H4 (cell line): ENCODE measurements at places on chromosomes 6 and 20.

- DNase-seq = no peak
These were observed 19.9 kb downstream of the GLYATL3 start for GRCh38 chr6:49519660-49520059.

- DNase-seq = no peak
These were observed 276.1 kb downstream of the HDGFL1 start for GRCh38 chr6:22845467-22845866.

- DNase-seq = no peak
These were observed 80.5 kb downstream of the YTHDF1 start for GRCh38 chr20:63135411-63135810.

DNA sequence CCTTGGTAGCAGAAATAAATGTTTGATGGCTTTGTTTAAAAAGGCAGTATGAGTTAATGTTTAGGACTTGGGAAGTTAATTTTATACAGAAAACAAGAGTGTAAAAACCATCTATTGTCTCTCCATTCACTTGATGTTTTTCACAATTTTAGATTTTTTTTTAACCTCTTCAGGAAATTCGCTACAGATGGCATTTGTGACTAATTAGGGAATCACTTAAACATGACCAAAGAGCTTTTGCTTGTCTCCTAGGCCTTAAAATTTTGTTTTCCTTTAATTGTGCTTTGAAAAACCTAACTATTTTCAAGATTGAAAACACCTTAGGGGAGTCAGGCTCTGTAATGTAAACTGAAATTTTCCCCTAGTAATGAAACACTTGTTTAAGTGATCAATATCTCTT is 17.3 kb downstream of the TULP4 start:
- no peak for DNase-seq

- DNase-seq = no peak
These were observed 75.7 kb upstream of the UST start for GRCh38 chr6:148671085-148671484.

GRCh38 chr6:78670802-78671201 is 196.5 kb upstream of the IRAK1BP1 start:
- no peak for DNase-seq

GRCh38 chr6:2826131-2826530 is 15.5 kb downstream of the SERPINB1 start:
- DNase-seq = no peak

GRCh38 chr6:6417475-6417874 is 97.0 kb upstream of the F13A1 start:
- DNase-seq = no peak

GRCh38 chr20:39291301-39291700 is 329.2 kb downstream of the DHX35 start:
- DNase-seq = no peak

DNA sequence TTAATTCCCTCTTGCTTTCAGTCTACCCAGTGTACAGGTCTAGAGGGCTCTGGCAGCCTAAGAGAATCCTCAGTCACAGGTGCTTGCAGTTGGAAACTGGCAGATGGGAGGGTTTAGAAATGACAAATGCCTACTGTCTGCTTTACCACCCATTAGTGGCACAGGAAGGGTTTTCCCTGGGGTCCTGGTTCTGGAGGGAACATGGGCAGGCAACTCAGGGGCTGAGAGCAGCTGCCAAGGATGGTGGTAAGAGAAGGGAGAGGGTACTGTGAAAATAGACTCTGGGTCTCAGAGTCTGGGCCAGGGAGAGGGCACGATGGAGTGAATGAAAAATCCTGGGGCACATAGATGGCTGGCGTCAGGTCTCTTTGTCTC is 103.5 kb downstream of the TCP11 start:
- DNase-seq = no peak

DNA sequence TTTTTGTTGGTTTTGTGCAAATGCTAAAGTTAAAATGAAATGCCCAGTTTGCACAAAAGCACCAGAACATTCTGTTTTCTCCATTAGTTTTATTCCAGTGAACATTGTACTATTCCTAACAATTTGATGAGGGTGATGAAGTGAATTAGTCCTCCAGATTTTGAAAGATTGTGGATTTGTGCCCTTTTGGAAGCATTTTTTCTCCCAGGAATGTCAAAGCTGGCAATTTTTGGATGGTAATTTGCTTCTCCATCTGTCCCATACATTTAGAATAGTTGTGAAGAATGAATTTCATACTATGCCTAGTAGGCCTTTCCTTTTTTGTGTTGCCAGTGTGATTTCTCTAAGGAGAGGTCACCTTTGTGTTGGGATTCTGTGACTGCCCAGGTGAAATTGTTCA is 797.2 kb downstream of the BCKDHB start:
- DNase-seq = no peak

- DNase-seq = no peak
These were observed 117.0 kb upstream of the PMEPA1 start for GRCh38 chr20:57826666-57827287.

DNA sequence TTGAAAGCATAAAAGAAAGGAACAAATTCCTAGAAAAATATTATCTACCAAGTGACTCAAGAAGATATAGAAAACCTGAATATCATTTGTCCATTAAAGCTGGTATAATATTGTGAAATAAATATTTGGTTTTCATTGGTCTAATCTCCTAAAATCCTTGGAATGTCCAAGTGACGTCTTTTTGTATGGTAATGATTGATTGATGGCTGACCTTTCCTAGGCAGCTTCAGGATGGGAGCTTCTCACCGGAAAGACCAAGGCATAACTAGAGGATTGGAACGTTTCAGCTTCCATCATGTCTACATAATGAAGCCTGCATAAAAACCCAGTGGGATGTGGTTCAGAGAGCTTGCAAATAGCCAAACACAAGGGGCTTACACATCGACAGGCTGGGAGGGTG is 57.6 kb upstream of the MAN1A1 start:
- DNase-seq = no peak

GRCh38 chr6:92577077-92577719 is 842.2 kb downstream of the EPHA7 start:
- DNase-seq = peak; percentile 43

DNA sequence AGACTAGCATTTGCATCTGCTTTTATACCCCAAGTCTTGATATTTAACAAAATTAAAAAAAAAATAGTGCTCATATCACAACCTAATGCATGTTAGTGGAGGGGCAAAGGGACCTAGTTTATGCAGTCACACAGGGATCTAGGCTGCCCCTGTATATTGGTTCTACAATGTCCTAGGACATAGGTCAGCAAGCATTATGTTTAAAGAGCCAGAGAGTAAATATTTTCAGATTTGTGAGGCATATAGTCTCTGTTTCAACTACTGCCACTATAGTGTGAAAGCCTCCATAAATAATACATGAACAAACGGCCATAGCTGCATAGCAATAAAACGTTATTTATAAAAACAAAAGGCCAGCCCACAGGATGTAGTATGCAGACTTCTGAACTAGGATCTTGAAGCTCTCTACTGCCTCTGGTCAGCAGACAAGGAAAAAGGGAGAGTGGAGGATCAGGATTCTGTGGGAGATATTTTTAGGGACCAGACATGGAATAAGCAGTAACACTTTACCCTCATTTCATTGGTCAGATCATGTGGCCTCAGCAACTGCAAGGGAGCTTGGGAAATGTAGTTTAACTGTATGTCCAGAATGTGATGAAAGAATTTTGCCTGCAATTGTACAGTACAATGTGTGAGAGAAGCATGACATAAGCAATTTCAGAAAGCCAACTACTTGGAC is 414.2 kb upstream of the SPTLC3 start:
- DNase-seq = peak; percentile 81

- DNase-seq = no peak
These were observed 62.3 kb upstream of the SLCO4A1 start for GRCh38 chr20:62580052-62580451.

DNA sequence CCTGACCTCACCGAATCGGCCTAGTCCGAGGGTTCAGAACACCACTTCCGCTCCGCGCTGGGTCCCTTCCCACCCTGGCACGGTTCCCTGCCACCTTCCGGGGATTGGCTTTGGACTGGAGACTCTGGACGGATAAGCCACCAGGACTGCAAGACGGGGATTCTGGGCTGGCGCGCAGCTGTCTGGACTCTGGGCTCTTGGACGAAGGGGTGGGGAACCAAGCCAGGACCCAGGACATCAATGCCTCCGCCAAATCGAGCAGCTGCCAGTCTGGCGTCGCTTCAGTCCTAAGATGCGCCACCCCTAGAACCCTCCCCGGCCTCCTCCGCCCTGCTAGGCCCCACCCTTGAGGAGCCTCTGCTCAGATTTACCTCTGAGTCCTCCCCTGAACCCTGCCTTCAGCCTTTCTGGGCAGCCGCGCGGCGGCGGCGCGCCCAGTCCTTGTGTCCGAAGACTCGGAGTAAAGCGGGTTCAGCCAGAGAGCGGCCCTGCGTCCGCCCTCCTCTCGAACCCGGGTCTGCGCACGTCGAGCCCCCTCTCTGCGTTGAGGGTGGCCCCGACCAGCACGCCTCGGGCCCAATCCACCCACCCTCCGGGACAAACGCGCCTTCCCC is 1.2 kb downstream of the KCNK17 start:
- no peak for DNase-seq

- DNase-seq = no peak
These were observed 59.6 kb downstream of the ANKRD60 start for GRCh38 chr20:58168843-58169242.

- DNase-seq = no peak
These were observed 399.0 kb downstream of the CDKAL1 start for GRCh38 chr6:20933057-20933788.

DNA sequence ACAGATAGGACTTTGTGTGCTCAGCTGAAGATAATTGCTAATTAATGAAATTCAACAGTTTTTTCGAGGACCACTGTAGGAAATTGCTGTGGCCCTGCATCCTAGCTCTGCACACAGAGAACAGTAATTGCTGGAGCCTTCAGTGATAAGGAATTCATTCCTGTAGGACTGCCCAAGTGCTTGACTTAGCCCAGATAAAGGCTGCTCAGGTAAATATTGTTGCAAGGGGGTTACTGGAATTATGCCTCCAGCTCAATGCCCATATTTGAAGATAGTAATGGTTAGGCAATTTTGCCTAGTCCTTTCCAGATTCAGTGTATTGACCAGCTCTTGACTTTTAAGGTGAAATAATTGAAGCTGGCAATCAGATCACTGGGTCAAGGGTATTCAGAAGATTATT is 122.9 kb downstream of the SLC24A3 start:
- no peak for DNase-seq

DNA sequence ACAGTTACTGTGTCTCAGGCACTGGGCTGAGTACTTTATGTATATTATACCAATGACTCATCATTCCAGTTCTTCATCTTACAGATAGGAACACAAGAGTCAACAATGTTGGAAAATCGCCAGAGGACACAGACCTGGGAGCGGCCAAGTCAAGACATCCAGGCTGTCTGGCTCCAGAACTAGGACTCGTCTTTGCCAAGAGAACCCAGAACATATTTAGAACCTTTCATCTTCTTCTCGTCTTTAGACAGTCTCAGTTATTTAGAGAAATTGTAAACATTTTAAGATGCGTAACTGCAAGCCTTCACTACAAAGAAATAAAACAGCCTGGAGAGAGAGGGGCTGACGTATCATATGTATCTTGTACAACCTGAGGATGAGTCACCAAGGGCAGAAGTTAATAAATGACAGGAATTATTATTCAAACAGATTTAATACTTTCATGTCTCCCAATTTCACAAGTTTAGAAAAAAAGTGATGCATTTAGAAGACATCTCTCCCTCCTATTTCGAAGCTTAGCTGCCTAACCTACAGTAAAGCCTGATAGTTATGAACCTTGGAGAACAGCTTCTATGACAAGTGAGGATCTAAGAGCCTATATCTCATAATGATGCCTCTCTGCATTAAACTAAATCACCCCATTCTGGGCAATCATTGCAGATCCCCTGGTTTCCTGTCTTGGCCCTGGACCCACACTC is 43.4 kb downstream of the SLC22A3 start:
- peak; percentile 15 for DNase-seq

DNA sequence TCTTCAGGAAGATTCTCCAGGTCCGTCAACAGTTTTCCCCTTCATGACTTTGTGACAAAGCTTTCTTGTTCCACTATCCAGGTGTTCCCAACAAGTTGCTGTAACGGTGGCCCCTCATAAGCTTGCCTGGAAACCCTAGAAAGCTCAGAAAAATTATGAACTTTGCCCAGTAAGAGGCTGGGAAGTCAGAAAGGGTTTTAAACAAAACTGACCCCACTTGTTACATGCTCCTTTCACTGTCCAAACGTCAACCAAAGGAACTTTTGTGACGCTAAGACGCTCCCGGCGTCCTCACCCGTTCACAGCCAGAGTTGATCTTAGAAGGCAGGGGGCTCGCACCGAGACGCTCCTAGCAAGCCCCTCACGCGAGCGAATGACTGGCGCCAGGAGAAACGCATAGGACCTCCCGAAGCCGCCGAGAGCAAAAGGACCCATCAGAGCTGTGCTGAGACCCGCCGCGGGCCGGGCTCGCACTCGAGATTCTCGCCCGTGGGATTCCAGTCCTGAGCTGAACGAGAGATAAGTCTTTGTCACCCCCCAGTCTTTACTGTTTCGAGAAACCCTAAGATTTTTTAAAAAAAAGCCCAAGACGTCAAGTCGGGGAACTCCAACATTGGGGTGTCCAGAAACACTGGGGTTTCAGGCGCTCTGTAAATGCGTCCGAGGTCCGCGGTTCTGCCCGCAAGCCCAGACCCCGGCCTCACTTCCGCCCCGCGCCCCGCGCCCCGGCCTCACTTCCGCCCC is 544 bp upstream of the ACAT2 start:
- DNase-seq = no peak

- no peak for DNase-seq
These were observed 29.9 kb downstream of the CDH26 start for GRCh38 chr20:59988141-59988540.

GRCh38 chr6:90859612-90860011 is 272.7 kb upstream of the MAP3K7 start:
- DNase-seq = peak; percentile 11

- peak; percentile 41 for DNase-seq
These were observed 868 bp downstream of the SRSF3 start for GRCh38 chr6:36594816-36595643.

GRCh38 chr6:128131566-128131965 is 230.7 kb upstream of the THEMIS start:
- DNase-seq = peak; percentile 6

- no peak for DNase-seq
These were observed 90.5 kb upstream of the PRSS16 start for GRCh38 chr6:27156874-27157458.

GRCh38 chr20:18250217-18250616 is 38.1 kb upstream of the ZNF133 start:
- no peak for DNase-seq

DNA sequence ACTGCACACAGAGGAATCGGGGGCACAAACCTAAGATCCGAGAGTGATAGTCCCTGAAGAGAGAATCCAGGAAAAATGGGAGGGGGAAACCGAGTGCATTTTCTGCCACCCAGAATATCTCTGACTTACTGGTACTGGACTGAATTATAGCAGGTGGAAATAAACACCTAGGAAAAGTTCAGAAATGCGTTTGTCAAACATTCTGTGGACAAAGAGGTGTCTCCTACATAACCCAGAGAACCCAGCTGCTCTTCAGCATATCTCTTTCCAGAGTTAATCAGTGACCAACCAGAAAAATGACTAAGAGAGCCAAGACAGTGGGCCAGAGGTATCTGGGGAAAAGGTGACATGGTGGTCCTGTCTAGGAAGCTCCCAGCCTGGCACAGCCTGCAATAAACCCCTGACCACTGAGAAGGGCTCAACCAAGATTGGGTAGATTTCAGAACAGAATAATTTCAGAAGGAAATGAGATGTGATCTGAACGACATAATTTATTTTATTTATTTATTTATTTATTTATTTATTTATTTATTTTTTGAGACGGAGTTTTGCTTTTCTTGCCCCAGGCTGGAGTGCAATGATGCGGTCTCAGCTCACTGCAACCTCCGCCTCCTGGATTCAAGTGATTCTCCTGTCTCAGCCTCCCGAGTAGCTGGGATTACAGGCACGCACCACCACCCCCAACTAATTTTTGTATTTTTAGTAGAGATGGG is 6.0 kb upstream of the VNN1 start:
- DNase-seq = no peak
